ENCODE measurements at places on chromosomes 3 and 15.

DNA sequence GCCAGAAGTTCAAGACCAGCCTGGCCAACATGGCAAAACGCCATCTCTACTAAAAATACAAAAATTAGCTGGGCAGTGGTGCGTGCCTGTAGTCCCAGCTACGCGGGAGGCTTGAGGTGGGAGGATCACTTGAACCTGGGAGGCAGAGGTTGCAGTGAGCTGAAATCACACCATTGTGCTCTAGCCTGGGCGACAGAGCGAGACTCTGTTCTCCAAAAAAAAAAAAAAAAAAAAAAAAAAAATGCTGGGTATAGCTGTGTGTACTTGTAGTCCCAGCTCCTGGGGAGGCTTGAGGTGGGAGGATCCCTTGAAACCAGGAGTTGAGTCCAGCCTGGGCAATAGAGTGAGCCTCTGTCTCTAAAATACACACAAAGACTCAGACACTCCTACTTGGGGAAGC, 32.0 kb downstream of the PPP1R2 start:
- H3K36me3 ChIP-seq = peaks cover 20% of the 10 kb centered on the region
- no peaks in the 10 kb centered on the region for H3K27me3 ChIP-seq
- DNase-seq = no peak
- peaks cover 6% of the 10 kb centered on the region for H3K4me1 ChIP-seq

GRCh38 chr15:93158097-93158900, 69.3 kb upstream of the RGMA start:
- no peak overlapping the region for H3K27ac ChIP-seq
- H3K36me3 ChIP-seq = no peaks in the 10 kb centered on the region
- DNase-seq = no peak
- no peaks in the 10 kb centered on the region for H3K4me1 ChIP-seq

DNA sequence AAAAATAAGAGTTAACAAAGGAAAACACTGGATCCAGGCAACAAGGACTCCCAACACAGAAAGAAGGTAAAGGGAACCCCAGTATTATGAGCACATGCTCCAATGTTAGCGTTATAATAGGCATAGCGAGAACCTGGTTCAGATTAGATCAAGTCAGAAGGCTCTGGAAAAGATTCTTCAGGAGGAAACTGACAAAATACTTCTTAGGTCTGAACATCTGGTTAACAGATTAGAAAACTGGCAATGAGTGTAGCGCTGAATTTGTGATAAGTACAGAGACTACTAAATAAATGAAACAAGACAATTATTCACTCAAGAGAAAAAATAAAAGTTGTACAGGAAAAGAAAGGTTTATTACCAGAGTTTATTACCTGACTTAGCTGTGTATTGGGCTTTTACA, 146.1 kb downstream of the DPH6 start:
- no peaks in the 10 kb centered on the region for H3K4me1 ChIP-seq
- H3K27me3 ChIP-seq = no peaks in the 10 kb centered on the region
- no peak overlapping the region for H3K27ac ChIP-seq

- peaks cover 1% of the 10 kb centered on the region for H3K27me3 ChIP-seq
- H3K27ac ChIP-seq = no peak overlapping the region
- no peaks in the 10 kb centered on the region for H3K36me3 ChIP-seq
- DNase-seq = no peak
- no peak overlapping the region for H3K4me3 ChIP-seq
Observed at GRCh38 chr3:161413127-161413854, 42.0 kb upstream of the SPTSSB start.

DNA sequence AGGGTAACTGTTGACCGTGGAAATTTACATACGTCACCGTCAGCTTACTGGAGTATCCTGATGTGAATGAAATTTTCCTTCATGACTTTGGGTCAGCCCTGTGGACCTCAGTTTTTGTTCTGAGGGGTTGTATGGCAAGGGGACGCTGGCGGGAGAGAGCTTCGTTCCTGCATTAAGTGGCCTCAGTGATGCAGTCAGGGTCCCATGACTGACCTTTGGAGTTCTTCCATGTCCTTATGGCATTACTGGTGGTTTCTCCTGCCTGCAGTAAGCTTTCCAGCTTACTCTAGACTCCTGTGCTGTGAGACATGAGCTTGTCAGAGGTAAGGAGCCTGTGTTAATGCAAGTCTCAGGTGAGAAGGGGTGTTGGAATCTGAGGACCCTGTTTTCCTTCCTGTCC, 1.8 kb downstream of the CD276 start:
- H3K4me3 ChIP-seq = peak overlapping the region; percentile 93
- H3K27me3 ChIP-seq = peaks cover 9% of the 10 kb centered on the region
- peaks cover 12% of the 10 kb centered on the region for H3K36me3 ChIP-seq
- H3K27ac ChIP-seq = peak overlapping the region; percentile 81
- peaks cover 61% of the 10 kb centered on the region for H3K4me1 ChIP-seq
- DNase-seq = no peak

DNA sequence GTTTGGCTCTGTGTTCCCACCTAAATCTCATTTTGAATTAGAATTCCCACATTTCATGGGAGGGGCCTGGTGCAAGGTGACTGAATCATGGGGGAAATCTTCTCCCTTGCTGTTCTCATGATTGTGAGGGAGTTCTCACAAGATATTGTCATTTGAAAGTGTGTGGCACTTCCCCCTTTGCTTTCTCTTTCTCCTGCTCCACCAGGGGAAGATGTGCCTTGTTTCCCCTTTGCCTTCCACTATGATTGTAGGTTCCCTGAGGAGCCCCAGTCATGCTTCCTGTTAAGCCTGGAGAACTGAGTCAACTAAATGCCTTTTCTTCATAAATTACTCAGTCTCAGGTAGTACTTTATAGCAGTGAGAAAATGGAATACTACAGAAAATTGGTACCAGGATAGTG, 157.2 kb upstream of the TPRG1 start:
- no peak for DNase-seq
- peaks cover 1% of the 10 kb centered on the region for H3K27me3 ChIP-seq
- H3K36me3 ChIP-seq = peaks cover 17% of the 10 kb centered on the region
- H3K27ac ChIP-seq = no peak overlapping the region
- H3K4me1 ChIP-seq = no peaks in the 10 kb centered on the region

Data from endothelial cell (in vitro differentiated cells).